ENCODE measurements at places on chromosomes 3 and 15.

GRCh38 chr15:73906346-73907034 lies 19.8 kb upstream of the LOXL1 start:
- DNase-seq: no peak
- H3K27ac ChIP-seq: no peak overlapping the region
- H3K4me1 ChIP-seq: no peaks in the 10 kb centered on the region
- no peak overlapping the region for H3K4me3 ChIP-seq

- DNase-seq: no peak
- no peak overlapping the region for H3K27ac ChIP-seq
- H3K36me3 ChIP-seq: no peaks in the 10 kb centered on the region
- H3K4me1 ChIP-seq: no peaks in the 10 kb centered on the region
- H3K4me3 ChIP-seq: no peak overlapping the region
These were observed 37.8 kb downstream of the BOC start for GRCh38 chr3:113249111-113249510.

DNA sequence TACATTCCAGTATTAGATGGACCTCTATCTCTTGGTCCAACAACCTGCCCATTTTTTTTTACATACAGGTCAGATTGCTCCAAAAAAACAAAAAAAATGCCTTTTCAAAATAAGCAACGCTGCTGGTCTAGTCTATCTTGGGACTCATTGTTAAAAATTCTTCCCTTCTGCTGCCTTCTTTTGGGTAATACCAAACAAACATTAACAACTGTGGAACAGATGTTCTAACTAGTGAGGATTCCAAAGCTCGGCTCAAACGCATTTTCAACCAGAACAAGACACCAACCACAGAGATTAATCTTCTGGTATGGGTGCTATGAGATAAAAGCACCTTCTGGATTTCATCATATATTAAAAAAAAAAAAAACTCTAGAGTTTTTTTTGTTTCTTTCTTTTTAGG lies 24.7 kb downstream of the ARHGAP31 start:
- H3K4me1 ChIP-seq: peaks cover 28% of the 10 kb centered on the region
- no peaks in the 10 kb centered on the region for H3K27me3 ChIP-seq
- H3K27ac ChIP-seq: no peak overlapping the region

- H3K27ac ChIP-seq: no peak overlapping the region
- no peaks in the 10 kb centered on the region for H3K27me3 ChIP-seq
- no peak overlapping the region for H3K4me3 ChIP-seq
- no peaks in the 10 kb centered on the region for H3K4me1 ChIP-seq
These were observed 50.4 kb downstream of the DCLK3 start for GRCh38 chr3:36713904-36714303.

GRCh38 chr3:71958533-71958932 lies 173.6 kb upstream of the PROK2 start:
- peak; percentile 45 for DNase-seq
- no peak overlapping the region for H3K4me3 ChIP-seq
- H3K27me3 ChIP-seq: peaks cover 4% of the 10 kb centered on the region
- no peak overlapping the region for H3K27ac ChIP-seq
- no peaks in the 10 kb centered on the region for H3K36me3 ChIP-seq
- H3K4me1 ChIP-seq: peaks cover 32% of the 10 kb centered on the region

- no peaks in the 10 kb centered on the region for H3K4me1 ChIP-seq
- H3K27me3 ChIP-seq: peaks cover 13% of the 10 kb centered on the region
- H3K27ac ChIP-seq: no peak overlapping the region
- no peaks in the 10 kb centered on the region for H3K36me3 ChIP-seq
These were observed 34.9 kb downstream of the MAGEF1 start for GRCh38 chr3:184676927-184677326.

- H3K4me1 ChIP-seq: no peaks in the 10 kb centered on the region
- DNase-seq: no peak
- H3K27ac ChIP-seq: no peak overlapping the region
These were observed 411.1 kb upstream of the RGMA start for GRCh38 chr15:93500155-93500554.

DNA sequence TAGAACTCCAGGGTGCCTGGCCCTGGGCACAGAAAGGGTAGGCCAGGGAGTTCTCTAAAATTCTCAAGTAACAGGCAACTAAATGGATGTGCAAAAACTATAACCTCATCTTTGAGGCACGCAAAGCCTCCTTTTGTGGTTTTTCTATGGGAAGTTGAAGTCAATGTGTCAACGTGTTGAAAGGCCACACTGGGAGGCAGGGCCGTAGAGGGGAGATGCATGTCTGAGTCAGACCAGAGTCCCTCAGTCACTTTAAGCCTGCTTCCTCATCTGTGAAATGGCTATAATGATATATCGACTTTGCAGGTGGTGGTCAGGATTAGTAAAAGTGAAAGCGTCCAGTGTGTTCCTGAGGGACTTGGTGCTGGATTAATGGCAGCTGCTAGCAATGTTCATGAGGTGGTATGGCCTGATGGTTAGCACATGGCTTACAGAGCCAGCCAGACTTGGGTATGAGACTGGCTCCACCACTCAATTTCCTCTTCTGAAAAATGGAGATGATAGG lies 17.0 kb downstream of the TGM5 start:
- no peak overlapping the region for H3K4me3 ChIP-seq
- peaks cover 20% of the 10 kb centered on the region for H3K4me1 ChIP-seq
- no peak overlapping the region for H3K27ac ChIP-seq
- peaks cover 8% of the 10 kb centered on the region for H3K27me3 ChIP-seq
- DNase-seq: peak; percentile 41

DNA sequence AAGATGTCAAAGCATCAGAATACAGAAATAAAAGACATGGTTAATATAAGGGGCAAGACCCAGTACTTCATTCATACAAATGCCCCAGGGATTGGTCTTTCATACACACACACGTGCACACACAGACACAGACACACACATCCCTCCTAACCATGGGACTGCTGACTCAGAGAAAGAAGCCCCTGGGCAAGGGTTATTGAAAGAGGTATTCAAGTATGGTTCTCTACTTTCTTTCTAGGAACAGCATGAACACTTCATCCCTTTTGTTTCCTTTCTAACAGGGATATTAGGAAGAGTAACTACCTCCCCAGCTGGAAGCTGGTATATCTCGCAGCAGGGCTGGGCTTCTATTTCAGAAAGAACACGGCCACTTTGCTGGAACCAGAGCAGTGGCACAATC lies 33.2 kb upstream of the ZFAND6 start:
- DNase-seq: no peak
- H3K27ac ChIP-seq: no peak overlapping the region
- H3K4me1 ChIP-seq: peaks cover 18% of the 10 kb centered on the region
- H3K36me3 ChIP-seq: no peaks in the 10 kb centered on the region

GRCh38 chr15:100016632-100017031 lies 283.4 kb upstream of the LYSMD4 start:
- no peak for DNase-seq
- no peak overlapping the region for H3K27ac ChIP-seq
- H3K4me3 ChIP-seq: no peak overlapping the region
- H3K36me3 ChIP-seq: peaks cover 2% of the 10 kb centered on the region
- no peaks in the 10 kb centered on the region for H3K4me1 ChIP-seq
- no peaks in the 10 kb centered on the region for H3K27me3 ChIP-seq

DNA sequence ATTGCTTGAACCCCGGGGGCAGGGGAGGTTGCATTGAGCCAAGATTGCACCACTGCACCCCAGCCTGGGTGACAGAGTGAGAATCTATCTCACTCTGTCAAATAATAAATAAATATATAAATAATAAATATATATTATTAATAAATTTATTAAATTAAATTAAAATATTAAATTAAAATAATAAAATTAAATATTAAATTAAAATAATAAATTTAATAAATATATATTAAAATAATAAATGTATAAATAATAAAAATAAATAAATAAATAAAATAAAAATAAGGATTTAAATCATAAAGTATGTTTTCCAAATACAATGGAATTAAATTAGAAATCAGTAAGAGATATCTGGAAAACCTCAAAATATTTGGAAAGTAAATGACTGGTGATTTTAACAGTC lies 43.3 kb downstream of the ATOSA start:
- H3K4me3 ChIP-seq: no peak overlapping the region
- no peak for DNase-seq
- peaks cover 6% of the 10 kb centered on the region for H3K36me3 ChIP-seq
- no peak overlapping the region for H3K27ac ChIP-seq

- H3K36me3 ChIP-seq: no peaks in the 10 kb centered on the region
- H3K27ac ChIP-seq: no peak overlapping the region
- peaks cover 3% of the 10 kb centered on the region for H3K27me3 ChIP-seq
- no peak for DNase-seq
- H3K4me3 ChIP-seq: no peak overlapping the region
These were observed 102.9 kb upstream of the ABHD17C start for GRCh38 chr15:80591938-80592825.
